ENCODE measurements at places on chromosomes 6 and 20.
A peak's percentile ranks its signal among the peaks of the same experiment; 100 is the strongest.

- DNase-seq, result no peak
Observed at GRCh38 chr20:44773070-44773829, 27.6 kb downstream of the KCNK15 start.

DNA sequence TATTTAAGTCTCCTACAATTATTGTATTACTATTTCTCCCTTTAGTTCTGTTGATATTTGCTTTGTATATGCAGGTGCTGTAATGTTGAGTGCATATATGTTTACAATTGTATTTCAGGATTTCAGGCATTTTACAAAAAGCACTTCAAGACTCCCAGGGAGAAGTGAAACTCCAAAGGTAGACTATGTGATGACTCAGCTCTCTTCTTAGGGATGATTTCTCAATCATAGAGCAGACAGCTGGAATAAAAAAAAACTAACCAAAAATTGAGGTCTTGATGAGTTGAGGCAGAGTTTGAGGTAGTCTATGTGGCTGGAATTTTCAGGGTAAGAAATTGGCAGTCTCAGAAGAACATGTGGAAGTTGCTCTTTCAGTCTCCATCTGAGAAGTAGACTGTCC is 786.1 kb downstream of the TFAP2A start:
- no peak for DNase-seq

DNA sequence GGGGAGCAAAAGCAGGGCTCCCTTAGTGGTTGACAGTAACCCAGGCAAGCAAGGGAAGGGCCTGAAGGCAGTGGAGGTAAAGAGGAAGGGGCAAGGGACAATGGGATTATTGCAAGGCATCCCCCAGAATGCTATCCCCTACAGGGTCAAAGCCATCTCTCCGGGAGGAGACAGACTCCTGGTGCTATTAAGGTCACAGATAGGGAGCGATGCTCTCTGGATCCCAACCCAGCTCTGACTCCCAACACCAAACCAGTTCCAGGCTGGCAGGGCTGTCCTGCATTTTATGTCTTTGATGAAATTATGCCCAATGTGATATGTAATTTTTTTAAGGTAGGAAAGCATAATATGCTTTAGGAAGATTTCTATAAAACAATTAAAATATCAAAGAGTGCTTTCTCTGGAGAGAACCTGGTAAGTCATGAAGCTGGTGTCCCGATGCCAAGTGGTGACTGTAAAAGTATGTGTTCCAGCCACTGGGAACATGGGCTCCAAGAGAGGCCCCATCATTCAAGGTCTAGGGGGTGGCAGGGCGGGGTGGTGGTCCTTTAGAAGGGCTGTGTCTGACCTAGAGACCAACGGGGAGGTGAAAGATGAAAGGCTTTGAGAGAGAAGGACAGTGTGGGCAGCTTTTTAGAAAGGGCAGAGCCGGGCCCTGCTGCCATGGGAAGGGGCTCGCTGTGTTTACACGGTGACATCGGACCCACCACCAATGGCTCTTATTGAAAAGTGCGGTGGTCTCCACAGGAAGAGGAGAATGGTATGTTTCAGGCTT is 276.5 kb downstream of the CDC5L start:
- DNase-seq, result no peak

DNA sequence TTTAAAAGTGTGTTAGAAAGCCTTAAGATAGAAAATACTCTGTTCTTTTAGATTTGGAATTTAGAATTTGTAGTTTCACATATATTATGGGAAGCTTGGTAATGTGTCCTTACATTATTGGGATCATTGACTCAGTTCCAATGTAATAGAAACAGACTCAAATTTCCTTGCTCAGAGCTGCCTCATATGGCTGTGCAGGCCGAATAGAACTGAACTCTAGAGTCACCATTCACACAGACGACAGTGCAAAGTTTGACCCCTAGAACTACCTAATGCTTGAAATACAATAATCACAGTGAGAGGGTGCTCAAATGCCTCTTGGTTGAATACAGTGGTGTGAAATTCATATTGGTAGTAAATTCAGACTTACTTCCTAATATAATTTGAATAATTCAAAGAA is 482.7 kb upstream of the CITED2 start:
- no peak for DNase-seq

- DNase-seq, result no peak
Observed at GRCh38 chr6:107361753-107362604, 97.4 kb downstream of the PDSS2 start.

GRCh38 chr20:62860924-62861691 is 514 bp downstream of the TCFL5 start:
- DNase-seq, result no peak

DNA sequence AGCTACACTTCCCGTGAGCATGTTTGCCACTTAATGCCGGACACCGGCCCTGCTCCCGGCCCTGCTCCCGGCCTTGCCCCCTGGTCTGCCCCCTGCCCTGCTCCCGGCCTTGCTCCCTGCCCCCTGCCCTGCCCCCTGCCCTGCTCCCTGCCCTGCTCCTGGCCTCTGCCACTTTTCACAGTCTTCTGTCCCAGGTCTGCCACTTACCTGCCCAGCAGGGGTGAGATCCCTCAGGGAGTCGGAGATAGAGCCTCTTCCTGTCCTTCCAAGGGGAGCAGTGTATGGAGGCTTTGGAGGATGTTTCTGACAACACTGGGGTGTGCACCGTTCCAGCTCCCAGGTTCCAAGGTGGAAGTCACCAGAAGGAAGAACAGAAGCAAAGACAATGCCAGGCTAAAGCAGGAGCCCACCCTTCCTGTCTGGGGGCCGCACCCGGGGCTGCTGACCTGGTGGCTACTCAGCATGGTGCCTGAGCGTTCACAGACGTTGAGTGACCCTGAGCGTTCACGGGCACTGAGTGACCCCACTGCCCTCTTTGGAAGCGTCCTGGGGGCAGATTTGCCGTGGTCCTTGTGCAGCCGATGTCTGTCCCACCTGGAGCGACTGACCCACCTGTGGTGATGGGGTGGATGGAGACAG is 199.8 kb downstream of the DLL1 start:
- DNase-seq, result no peak

GRCh38 chr6:73455865-73456629 is 4.0 kb upstream of the CGAS start:
- DNase-seq, result no peak

DNA sequence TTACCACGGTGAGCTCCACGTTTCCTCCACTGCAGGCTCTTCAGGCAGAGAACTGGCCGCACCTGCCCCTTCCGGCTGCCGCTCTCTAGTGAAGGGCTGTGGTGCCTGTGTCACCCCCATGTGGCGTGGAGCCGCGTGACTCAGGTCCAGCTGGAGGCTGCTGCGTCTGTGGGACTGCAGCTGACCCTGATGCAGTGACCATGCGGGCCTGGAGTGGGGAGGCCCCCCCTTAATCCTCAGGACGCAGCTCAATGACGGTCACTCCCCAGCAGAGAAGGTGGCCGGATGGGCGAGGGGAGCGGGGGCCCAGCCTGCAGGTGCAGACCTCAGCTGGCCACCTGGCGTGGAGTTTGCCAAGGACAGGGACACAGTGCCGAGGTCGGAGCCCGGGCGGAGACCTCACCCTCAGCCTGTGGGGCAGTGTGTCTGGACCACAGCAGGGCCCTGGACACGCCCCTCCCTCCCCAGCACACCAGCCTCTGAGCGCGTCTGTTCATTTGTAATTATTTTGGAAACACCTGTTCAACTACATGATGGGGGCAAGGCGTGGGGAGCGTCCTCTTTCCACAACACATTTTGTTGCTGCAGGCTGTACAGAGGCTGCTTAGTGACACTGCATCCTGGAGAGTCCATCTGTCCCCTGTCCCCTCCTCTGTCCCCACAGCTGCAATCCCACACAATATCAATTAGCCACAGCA is 10.7 kb downstream of the BHLHE23 start:
- peak; percentile 54 for DNase-seq

DNA sequence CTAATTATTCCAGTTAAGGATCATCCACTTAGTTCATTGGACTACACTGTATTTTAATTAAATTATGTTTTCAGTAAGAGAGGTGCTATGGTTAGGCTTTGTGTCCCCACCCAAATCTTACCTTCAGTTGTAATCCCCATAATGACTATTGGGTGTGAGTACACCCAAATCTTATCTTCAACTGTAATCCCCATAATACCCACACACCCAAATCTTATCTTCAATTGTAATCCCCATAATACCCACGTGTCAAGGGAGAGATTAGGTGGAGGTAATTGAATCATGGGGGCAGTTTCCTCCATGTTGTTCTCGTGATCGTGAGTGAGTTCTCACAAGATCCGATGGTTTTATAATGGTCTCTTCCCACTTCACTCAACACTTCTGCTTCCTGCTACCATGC is 208.0 kb upstream of the PHACTR1 start:
- DNase-seq, result no peak

DNA sequence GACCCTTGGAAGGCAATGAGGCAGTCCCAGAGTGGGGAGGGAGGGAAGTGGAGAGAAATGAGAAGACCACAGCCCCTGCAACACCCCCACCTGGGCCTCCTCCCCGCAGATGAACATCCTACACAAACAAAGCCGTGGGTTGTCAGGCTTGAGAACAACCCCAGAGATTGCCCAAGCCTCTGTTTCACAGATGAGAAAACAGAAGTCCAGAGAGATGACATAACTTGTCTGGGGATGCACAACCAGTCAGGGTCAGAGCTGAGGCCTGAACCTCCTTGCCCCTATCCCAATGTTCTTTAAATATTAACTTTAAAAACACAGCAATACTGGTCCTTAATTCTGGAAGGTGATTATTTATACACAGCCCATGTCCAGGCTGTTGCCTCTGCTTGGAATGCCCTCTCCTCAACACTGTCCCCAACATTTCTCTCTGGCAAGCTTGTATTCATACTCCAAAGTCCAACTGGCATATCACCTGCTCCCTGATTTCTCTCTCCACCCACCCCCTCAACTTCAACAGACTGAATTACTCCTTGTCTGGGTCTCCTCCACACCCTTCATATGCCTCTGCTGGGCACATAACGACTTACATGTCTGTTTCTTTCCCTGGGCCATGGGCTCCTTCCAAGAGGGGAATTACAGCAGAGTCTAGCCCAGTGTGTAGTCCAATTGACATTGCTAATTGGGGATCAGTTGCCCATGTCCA is 135.5 kb upstream of the LRFN2 start:
- DNase-seq, result no peak

Data from NCI-H774 (cell line).